ENCODE measurements at places on chromosomes 16 and 17.
A peak's percentile ranks its signal among the peaks of the same experiment; 100 is the strongest.

DNA sequence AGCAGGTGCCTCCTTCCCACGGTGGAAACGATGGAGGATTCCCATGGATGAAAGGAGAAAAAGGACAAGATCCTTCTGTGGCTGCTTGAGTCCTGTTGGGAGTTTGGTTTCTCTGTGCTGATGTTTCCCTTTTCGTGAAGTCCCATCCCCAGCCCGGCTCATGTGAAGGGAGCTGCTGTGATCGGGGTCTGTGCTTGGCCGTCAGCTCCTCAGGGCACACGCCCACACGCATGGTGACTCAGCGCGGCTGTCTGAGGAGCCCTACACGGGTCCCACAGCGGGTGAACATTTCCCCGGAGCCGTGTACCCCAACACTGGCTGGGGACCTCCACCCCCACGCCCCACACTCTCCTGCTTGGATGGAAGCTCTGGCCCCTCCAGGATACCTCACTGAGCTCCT is 44.5 kb upstream of the SSTR5 start:
- no peak for DNase-seq

- no peak for DNase-seq
Observed at GRCh38 chr17:19386974-19387920, at the start of gene MFAP4. Gene MFAP4 (minus strand): TSS chr17:19387190. CDS start chr17:19387155, 35 bp downstream.

- no peak for DNase-seq
Observed at GRCh38 chr17:59378675-59379074, 47.2 kb downstream of the YPEL2 start.

GRCh38 chr16:47727131-47727530 is 266.0 kb downstream of the PHKB start:
- DNase-seq: no peak

GRCh38 chr17:79811011-79811867 is 14.4 kb upstream of the CBX8 start:
- no peak for DNase-seq

- no peak for DNase-seq
Observed at GRCh38 chr17:48429156-48429555, 858 bp downstream of the SKAP1 start.

- DNase-seq: no peak
Observed at GRCh38 chr17:2894782-2895181, 98.5 kb downstream of the RAP1GAP2 start.

DNA sequence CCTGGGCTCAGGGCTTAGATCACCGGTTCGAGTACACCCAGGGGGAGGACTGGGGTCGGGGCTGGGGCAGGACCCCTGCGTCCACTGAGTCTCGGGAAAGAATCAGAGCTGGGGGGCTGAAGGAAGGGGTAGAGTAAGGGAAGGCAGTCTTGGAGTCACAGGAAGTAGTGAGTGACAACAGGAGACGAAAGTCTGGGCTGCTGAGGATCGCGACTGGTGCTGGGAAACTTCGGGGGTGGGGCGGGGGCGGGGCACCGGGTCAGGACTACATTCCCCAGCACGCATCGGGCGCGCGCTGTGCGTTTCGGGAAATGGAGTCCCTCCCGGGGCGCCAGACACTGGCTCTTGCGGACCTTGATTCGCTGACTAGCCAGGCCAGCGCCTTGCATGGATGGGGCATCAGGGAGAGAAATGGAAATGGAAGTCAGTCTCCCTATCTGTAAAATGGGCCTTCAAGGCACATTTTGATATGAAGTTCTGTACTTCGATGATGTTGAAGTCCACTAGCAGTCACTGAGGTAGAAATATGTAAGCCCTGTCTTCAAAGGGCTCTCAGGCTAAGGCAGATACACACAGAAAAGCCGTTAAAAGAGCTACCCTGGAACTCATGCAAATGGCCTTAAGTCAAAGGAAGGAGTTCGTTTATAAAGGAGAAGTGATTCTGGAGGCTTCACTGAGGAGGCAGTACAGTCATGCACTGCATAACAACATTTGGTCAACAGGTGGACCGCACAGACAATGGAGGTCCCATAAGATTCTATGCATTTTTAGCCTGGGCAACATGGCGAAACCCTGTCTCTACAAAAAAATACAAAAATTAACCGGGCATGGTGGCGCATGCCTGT is 697 bp downstream of the CTF1 start:
- peak; percentile 58 for DNase-seq

- no peak for DNase-seq
Observed at GRCh38 chr17:1137465-1137894, 42.3 kb downstream of the ABR start.

GRCh38 chr17:81043725-81044427 is 8.9 kb downstream of the BAIAP2 start:
- DNase-seq: no peak

GRCh38 chr17:76085731-76086366 is 6.9 kb downstream of the ZACN start:
- no peak for DNase-seq

GRCh38 chr16:85759136-85759535 is 8.2 kb upstream of the C16orf74 start:
- no peak for DNase-seq

DNA sequence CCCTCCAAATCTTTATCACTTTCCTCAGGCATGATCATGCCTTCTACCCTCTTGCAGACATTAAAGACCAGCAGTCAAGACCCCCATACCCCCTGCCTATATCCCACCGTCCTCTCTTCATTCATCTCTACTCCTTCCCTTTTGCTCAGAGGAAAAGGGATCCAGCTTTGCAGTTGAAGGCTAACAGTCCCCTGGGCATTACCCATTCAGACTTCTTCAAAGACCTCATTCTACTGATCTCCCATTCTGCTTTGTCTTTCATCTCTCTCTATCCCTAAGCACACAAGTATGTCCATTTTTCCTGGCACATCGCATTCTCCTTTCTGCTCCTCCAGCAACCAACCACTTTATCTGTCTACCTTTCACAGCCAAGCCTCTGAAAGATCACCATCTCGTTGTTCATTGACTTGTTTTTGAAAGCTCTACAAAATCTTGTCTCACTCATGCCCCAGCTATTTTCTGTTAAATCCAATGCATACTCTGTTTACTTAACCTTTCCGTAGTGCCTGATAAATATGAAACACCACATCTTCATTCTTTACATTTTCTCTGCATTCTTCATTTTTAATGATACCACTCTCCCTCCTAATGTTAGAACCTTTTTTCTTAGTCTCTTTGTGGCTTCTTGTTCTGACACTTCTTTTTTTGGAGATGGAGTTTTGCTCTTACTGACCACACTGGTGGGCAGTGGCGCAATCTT is 14.1 kb upstream of the LCMT1 start:
- DNase-seq: no peak

DNA sequence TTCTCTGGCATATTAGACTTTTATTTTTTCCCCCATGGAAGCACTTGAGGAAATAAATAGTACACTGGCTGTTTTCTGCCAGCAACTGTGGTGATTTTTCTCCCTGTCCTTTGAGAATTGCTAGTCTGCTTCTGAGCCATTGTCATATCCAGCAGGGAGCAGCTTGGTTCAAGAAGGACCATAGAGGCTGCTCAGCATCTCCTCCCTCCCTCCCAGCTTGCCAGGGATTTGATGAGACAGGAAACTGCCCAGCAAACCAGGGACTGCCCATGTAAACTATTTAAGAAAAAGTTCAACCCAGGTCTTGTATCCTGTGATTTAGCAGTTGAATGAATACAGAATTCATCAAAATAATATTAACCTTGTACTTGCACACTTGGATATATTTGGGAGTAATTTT is 39.5 kb downstream of the CYB5B start:
- no peak for DNase-seq

- DNase-seq: no peak
Observed at GRCh38 chr16:87076950-87077749, 240.0 kb downstream of the C16orf95 start.

GRCh38 chr17:29572691-29573557 is 4.4 kb downstream of the TP53I13 start:
- peak; percentile 49 for DNase-seq

DNA sequence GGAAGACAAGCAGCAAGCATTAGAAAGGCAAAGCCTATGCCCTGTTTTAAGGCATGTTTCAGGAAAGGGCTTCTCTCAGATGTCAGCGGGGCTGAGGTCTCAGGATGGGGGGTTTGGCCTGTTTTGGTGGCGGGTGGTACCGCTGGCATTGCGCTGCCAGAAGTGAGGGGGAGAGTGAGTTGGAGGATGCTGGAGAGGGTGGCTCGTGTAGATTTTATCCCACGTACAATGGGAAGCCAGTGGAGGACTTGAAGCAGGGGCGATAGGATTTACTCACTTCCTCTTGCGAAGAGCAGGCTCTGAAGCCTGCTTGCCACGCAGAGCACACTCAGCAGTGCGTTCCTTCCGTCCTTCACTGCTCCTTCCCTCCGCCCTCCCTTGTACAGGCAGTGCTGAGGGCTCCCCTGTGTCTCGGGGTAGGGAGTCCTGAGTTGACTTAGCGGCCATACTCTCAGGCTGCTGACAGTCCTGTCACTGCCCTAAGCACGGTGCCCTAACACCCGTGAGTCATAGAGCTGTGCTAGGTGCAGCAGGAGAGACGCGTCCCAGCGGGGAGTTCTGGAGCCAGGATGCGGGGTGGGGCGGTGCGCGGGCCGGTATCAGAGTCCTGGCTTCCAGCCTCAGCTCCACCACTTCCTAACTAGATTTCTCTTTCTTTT is 113.1 kb downstream of the SNX29 start:
- DNase-seq: no peak

DNA sequence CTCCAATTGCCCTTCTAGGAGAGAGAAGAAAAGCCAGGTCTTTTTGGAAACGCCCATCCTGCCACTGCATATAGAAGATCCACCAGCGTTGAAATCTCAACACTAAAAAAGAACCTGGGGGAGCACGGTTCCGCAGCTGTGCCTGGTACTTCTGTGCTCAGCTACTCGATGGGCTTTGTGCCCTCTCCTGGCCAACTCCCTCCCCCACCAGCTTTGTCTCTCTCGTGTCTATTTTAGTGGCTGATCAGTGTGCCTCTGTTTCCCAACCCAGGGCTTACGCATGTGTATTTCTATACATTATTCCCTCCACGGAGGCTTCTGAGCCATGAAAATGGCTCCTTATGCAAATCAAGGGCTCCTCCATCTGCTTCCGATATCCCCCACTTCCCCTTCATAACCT is 83.5 kb downstream of the RBFOX3 start:
- no peak for DNase-seq

GRCh38 chr17:13550291-13550690 is 51.4 kb downstream of the HS3ST3A1 start:
- no peak for DNase-seq

DNA sequence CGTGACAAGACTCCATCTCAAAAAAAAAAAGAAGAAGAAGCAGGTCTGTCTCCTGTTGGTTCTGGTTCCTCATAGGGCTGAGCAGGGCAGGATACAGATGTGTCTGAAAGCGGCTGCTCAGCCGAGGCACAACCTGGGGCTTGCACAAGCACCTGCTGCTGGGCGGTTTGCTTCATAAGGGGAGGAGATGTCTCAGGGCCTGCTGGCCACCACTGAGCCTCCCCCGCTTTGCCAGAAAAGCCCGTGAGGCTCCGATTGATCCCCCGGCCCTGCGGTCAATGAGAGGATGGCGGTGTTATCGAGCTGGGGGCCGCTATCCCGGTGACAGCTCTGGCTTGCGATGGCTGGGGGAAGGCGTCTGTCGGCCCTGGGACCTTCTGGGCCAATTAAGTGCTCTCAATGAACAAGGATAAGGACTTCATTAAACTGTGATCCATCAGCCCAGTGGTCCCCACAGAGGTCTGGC is 162.0 kb downstream of the SDK2 start:
- no peak for DNase-seq

DNA sequence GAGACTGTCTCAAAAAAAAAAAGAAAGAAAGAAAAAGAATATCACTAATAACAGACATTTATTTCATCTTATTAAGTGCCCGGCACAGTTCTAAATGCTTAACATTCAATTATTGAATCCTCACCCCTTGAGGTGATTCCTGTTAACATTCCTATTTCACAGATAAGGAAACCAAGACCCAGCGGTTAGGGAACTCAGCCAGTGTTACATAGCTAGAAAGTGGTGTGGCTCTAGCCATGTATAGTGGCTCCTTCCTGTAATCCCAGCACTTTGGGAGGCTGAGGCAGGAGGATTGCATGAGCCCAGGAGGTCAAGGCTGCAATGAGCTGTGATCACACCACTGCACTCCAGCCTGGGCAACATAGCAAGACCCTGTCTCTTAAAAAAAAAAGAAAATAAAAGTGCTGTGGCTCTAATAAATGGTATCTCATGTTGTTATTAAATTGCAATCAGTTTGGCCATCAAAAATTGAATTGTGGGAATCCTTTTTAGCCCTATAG is 28.1 kb downstream of the ZNRF1 start:
- DNase-seq: no peak

DNA sequence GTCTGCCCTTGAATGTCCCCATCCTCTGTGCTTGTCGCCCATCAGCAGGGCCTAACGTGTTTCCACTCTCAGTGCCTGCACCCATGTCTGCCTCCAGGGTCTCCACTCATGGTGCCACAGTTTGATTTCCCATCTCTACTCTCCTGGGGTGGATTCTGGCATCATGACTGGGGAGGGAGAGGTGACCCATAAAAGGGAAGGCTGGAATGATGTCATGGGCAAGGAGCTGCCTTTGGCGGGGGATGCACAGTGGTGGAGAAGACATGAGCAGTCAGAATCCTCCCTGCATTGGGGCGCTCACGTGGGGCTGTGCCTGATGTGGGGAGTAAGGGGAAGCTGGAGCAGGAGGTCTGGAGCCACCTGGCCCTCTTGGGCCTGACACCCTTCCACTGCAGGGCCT is 100.9 kb downstream of the USP22 start:
- no peak for DNase-seq

GRCh38 chr17:1985686-1986085 is 39.4 kb downstream of the RTN4RL1 start:
- no peak for DNase-seq

DNA sequence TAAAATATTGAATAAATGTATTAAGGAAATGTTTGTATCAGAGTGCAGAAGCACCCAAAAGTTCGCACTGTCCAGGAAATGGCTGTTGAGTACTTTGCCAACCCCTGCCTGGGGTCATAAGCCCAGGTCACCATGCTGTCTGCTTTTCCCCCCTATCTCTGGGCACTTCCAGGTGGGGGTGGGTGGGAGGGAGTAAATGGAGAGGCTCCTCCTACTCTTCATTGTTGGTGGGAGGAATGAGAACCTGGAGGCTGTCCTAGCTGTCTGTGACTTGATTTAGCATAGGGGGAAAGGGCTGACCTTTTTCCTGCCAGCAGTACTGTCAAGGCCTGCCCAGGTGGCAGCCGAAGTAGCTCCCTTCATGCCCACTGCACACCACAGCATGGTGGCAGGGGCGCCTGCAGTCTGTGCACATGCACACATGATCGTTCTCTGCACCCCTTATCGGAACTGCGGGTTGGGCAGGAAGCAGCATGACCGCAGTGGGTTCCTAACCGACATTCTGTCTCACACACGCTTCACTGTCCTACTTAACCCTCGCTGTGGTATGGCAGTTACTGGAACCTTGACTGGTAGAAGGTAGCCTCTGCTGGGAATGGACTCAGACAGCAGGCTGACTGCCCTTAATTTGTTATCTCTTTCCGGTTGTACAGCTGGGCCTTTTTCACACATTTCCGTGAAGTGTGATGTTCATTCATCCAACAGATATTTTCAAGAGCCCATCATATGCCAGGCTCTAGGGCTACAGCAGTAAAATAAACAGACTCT is 41.5 kb downstream of the LDHD start:
- peak; percentile 64 for DNase-seq
